Naive thymus-derived CD8-positive, alpha-beta T cell (primary cell): ENCODE measurements at places on chromosomes 1 and 21.

- DNase-seq, result no peak
Measured at GRCh38 chr1:150093805-150094204, 26.2 kb downstream of the VPS45 start.

- peak; percentile 44 for DNase-seq
Measured at GRCh38 chr1:235329139-235329902, 951 bp downstream of the GGPS1 start.

DNA sequence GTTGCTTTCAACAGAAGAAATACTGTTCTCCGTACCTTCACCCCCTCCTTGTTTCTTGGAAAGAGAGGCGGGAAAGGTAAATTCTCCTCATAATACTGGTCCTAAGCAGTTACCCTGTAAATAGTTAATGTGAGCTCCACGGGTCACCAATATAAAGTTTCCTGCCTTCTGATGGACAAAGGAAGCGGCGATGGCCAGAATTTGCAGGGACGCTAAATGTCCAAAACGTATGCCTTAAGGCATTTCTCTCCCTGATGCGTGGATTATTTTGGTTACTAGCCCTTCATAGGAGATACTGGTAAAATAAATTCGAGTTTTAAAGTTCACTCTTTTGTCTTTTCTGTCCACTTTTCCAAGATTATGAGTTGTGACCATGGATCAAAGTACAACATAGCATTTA is 898 bp upstream of the PTGS2 start:
- no peak for DNase-seq

- DNase-seq, result no peak
Measured at GRCh38 chr1:223140611-223141405, 2.2 kb downstream of the TLR5 start.

GRCh38 chr1:181091309-181092040 is 3.0 kb downstream of the IER5 start:
- DNase-seq, result no peak
